ENCODE measurements at places on chromosomes 16 and 17.

DNA sequence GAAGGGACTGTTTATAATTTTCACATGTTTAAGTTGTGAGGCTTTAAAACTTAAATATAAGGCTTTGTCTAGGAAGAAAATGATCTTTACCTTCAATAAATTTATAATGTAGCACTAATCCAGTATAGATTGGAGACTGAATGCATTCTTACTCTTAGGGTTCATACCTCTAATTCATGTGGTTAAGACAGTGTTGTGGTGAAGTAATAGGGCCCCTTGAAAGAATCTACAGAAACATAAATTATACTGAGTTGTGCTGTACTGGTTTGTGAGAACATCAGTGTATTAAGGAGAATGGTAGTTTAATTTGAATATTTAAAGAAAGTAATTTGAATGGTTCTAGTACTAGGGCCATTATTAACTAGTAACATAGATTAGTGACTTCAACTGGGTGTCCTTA, 13.7 kb downstream of the HAPSTR1 start:
- no peak for DNase-seq

DNA sequence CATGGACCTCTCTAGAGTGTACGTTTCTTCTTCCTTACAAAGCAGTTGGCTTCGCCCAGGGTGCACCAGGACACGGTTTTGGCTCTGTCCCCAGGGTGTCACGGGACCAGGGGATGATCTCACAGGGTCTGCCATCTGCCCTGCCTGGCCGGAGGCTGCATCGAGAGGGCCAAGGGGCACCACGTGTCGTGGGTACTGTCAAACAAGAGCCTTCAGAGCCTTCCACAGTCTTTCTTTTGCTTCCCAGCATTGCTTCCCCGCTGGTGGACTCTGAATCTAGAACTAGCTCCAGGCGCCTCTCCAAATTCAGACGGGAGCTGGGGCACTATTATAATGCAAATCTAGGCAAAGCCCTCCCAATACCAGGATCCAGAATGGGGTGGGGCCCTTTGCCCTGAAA, 47.9 kb downstream of the MAPT start:
- no peak for DNase-seq

DNA sequence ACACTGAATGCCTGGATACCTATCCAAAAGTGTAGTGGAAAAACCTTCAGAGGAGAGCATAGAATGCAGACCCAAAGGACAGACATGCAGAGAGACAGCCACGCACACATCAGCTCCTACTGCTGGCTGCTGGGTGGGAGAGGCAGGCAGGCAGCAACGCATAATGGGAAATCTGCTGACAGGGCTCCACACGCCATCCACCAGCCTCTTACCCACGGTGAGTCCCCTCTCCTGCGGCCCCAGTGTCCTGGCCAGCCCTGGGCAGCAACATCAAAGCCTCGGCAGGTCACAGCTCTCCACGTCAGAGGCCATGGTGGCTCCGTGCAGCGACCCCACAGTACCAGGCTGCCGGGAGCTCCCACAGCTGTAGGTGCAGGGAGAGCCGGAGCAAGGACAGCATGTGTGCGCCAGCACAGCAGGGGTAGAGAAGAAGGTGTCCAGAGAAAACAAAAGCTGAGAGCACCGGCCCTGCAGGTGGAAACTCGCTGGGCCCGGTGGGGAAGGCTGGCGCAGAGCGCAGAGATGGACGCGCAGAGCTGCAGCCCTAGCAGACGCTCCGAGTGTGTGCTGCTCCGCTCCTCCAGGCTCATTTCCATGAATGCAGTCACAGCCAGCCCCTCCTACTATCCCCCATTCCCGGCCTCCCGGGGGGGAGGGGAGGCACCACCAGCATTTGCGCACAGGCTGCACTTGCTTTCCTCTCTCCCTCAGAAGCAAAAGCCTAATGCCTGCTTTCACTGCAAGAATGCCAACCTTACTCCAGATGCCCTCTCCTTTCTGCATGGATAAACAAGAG, 58.9 kb downstream of the CYTH1 start:
- DNase-seq, result no peak

DNA sequence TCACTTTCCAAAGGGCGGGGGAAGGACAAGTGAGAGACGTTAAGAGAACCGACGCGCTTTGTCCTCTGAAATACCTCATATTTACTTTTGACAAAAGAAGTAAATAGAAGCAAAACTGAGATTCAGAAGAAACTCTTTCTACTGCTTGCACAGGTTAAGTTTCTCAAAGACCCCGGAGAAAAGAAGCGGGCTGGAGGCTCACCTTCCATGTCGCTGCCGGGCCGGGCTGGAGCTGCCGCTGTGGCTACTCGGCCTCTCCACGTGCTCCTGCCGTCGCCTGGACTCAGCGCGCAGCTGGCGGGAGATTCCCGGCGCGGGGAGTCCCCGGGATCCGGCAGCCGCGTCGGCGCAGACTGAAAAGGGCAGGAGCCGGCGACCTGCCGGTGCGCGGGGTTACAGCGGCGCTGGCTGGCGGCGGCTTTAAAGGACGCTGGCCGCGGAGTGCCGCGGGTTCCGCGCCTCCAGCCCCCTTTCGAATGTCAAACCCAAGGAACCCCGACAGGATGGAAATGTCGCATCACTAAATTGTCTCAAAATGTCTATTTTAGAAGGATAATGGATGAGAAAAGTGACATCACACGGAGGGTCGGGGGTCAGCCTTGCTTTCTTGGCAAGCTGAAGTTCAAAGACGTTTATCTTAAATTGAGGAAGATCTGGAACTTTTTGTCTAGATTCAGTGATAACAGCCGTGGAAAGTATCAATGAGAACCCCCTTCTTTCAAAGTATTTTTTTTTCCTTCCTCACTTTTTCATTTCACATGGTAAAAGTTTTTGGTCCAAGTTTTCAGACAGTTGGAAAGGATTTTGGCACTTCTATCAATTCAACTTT, at the start of gene IKZF3:
Gene IKZF3 (minus strand): TSS at position 395 of the 829 bp plus-strand sequence. CDS start 186 bp downstream, at position 209.
- DNase-seq, result peak; percentile 94

DNA sequence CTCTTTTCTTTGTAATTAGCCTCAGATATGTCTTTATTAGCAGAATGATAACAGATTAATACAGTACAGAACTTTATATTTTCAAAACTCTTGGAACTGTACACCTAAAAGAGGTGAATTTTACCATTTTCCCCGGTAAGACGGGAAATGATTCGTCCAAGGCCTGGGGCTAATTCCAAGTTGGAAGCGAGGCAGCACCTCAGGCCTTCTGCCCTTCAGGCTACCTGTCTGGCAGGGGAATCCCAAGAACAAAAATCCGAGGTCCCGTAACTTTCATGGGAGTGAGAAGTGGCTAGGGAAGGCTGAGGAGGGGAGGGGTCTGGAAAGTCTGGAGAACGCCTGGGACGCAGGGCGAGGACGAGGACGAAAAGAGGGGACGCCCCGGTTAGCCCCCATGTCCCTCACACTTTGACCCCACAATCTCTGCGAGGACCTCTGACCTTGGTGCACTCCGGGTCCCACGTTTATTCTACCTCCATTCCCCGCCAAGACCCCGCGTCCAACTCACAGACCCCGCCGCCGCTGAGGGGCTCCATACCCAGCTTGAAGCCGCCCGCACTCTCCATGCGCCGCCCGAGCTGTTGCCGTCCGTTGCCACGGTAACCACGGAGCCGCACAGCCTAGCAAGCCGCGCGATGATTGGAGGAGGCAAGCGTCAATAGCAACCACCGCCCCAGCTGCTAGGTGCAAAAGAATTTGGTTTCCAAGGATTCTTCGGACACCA, at the start of gene HYDIN:
Gene HYDIN (minus strand): TSS at position 601 of the 724 bp plus-strand sequence. CDS start 43,827 bp downstream, outside the sequence.
- no peak for DNase-seq

DNA sequence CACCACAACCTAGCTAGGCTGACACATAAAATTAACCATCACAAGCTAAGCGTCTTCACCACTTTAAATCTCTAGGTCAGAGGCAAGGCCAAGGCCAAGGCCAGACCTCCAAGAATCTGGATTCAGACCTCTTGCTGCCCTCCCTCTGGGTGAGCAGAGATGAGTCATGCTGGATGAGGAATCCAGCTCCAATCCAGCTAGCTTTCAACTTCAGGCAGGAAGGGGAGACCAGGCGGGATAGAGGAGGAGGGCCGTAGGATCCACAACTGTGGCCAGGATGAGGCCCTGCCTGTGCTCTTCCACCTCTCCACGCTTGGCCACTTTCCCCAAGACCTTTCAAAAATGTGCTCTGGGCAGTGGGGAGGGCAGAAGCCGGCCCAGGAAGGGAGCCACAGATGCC, 14.7 kb downstream of the LRRC75A start:
- DNase-seq, result no peak

DNA sequence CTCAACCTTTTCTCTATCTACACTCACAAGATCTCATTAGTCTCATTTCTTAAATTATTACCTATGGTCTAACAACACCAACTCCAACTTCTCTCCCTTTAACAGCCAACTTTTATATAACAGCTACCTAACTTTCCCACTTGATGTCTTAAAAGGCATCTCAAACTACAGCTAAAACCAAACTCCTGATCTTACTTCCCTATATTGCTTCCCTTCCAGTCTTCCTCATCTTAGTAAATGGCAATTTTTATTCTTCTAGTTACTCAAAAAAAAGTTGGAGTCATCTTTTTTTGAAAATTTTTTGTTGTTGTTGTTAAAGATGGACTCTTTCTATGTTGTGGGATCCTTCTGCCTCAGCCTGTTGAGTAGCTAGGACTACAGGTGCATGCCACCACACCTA, 15.3 kb downstream of the SRR start:
- no peak for DNase-seq

GRCh38 chr16:54718376-54718775, 212.3 kb upstream of the IRX5 start:
- no peak for DNase-seq

DNA sequence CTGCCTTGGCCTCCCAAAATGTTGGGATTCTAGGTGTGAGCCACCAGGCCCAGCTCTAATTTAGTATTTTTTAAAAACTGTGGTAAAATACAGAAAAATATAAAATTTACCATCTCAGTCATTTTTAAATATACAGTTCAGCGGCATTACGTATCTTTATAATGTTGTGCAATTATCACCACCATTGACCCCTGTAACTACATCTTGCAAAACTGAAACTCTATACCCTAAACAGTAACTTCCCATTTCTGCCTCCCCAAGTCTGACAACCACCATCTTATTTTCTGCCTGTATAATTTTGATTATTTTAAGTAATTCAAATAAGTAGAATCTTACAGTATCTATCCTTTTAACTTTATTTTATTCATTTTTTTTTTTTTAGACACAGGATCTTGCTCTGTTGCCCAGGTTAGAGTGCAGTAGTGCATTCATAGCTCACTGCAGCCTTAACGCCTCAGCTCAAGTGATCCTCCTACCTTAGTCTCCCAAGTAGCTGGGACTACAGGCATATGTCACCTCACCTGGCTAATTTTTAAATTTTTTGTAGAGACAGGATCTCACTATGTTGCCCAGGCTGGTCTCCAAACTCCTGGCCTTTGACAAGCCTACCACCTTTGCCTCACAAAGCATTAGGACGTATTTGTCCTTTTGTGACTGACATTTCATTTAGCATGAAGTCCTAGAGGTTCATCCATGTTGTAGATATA, 10.9 kb upstream of the GGA2 start:
- no peak for DNase-seq

GRCh38 chr16:77749415-77749814, 27.1 kb downstream of the NUDT7 start:
- no peak for DNase-seq

- no peak for DNase-seq
Observed at GRCh38 chr17:81083125-81083765, 48.3 kb downstream of the BAIAP2 start.

DNA sequence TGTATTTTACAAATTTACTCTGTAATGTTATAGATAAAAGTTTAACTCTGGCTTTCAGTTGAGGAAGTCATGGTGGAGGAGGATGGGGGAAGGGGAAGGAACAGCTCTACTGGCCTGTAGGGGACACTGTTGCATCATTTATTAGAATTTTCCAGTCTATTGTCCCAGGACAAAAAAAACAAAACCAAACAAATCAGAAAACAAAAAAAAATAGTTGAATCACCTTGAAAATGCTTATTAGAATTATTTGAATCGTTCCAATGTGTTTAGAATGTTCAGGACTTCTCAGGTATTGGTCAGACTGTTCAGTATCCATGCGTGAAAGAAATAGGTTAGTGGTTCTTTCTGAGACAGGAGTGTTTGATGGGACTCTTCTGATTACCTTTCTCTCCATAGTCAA, 242.0 kb downstream of the FTO start:
- no peak for DNase-seq

- no peak for DNase-seq
Observed at GRCh38 chr16:70364399-70364798, 17.7 kb downstream of the DDX19A start.

GRCh38 chr16:56134790-56135189, 56.5 kb upstream of the GNAO1 start:
- no peak for DNase-seq

GRCh38 chr17:50133028-50133768, 3.2 kb upstream of the SAMD14 start:
- DNase-seq, result no peak

DNA sequence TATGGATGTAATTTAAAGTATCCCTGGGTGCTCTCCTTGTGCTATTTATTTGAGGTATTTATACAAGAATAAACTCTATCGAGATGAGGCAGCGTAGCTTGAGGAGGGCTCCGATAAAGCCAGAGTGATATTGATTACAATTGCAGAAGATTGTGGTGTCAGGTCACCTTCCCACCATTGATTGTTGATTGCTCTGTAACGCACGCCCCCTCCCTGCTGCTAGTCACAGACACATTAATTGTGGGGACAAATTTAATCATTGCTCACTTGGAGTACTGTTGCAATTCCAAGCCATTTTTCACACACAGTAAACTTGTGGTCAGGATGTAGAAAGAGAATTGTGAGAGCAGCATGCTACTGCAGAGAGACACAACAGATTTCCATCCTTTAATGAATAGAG, 75.4 kb downstream of the IRX3 start:
- no peak for DNase-seq

GRCh38 chr16:77724174-77724573, 1.9 kb downstream of the NUDT7 start:
- no peak for DNase-seq

- DNase-seq, result no peak
Observed at GRCh38 chr16:23288726-23289512, 13.2 kb upstream of the SCNN1B start.

DNA sequence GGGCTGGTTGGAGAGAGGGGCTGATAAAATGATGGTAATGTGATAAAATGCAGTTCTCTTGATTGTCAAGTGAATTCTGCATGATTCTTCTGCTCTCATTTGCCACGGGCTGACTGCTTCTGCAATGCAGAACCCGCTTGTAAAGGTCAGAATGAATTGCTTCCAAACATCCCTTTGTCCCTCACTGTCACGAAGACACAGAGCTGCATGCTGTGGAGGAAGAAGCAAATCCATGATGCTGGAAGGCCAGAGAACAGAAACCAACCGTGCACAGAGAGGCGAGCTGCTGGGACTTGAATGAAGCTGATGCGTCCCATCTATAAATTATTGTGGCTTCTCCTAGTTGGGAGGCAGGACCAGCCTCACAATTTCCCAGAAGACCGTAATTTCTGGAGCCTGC, 171.6 kb downstream of the PRKCB start:
- no peak for DNase-seq

Data from activated effector memory CD4-positive, alpha-beta T cell treated with anti-CD3 and anti-CD28 coated beads, Interleukin-2, amount 50 U/mL, for 16 hours (primary cell).